ENCODE measurements at places on chromosomes 7 and 10. TPM values are rescaled to one million over a fixed set of nuclear protein-coding genes. Genes with fewer than 3 reads are reported as not detected.

DNA sequence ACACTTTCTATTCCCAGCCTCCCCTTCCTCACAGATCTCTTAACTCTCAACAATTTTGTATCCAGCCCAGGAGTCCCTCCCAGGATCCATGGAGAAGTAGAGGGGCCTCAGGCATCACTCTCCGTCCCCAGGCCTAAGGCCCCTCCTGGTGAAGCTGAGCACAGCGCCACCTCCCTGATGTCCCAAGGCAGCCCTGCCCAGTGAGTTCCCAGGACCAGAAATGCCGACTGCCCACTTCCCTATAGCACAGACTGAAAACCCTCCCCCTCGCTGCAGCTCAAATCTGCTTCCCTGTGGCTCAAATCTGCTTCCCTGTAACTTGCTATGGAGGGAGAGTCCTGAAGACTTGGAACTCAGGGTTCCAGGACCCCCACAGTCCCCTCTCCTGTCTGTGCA lies 35.6 kb downstream of the YKT6 start:
- no peak for DNase-seq

DNA sequence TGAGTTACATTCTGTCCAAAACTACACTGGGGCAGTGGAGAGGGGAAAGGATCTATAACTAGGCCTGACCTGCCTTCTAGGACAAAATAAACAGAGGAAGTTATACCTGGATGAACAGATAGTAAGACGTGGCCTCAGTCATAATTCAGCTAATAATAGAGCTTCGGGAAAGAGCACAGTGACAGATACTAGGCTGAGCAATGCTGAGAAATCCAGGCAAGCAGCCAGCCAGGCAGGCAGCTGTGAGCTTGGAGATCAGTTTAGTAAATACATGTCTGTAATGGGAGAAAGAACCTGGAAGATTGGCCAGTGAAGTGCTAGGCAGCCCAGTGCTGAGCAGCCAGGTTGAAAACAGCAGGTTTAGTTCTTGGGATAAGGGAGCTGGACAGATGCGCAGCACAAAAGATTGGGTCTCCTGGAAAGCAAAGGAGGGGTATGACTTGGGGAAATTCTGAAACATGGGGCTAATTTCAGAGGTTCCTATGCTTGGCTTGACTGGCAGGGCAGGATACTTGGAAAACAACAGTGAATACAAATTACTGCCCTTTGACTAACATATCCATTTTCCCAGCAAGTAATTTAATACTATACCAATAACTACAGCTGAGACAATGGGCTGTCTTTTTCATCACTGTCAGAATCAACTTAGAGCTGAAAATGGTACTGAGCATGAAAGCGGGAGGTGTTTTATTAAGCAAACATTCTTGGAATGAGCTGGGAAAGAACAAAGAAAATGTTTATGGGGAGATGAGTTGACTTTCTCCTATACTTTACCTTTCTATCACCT lies 140.8 kb downstream of the DGKB start:
- DNase-seq, result no peak

The PRLHR gene
- total RNA-seq, result not detected

DNA sequence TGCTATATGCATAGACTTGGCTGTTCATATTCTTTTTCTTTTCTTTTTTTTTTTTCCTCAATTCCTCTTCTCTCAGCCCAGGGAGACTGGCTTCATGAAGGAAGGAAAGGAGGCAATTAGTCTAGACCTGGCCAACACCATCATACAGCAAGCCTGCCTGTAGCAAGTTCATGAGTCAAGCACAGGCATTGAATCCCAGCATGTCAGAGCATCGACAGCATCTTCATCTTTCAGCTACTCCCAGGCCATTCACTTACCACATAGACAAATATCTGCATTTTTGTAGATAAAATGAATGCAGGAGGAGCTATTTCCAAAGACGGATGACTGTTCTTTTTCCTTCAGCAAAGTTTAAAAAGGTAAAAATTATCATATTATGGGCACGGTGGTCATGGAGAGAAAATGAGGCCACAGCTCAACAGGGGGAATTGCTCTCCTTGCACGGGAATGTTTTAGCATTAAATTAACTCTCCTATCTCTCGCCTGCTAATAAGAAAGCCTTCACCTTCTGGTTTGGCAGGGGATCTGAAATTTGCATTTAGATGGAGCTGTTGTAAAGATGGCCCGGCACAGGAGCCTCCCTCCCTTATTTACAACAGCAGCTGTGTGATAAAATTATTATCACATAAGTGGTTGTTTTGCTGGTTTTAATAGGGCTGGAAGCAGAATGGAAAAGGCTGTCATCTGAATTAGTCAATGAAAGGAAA lies 626.5 kb upstream of the AUTS2 start:
- no peak for DNase-seq

DNA sequence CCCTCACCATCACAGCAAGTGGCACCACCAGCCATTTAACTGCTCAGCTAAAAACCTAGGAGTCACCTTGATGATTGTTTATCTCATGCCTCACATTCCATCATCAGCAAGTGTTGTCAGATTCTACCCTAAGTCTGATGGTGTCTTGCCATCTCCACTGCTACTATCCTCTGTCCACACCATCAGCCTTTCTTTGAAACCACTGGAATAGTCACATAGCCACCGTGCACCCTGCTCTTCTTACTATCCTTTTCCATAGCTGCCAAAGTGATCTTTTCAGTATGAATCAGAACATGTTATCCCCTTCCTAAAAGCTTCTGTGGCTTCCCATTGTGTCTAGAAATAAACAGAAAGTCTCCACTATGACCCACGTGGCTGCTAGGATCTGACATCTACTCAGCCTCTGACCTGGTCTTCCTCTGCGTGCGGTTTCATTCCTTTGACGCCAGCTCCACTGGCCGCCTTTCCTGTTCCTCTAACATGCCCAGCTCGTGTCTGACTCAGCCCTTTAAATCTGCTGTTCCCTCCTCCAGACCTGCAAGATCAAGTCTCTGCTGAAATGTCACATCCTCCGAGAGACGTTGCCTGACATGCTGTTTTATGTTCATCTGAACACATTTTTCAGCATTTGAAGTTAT lies 16.5 kb upstream of the CHN2 start:
- DNase-seq, result no peak

- DNase-seq, result no peak
These were observed 231.6 kb downstream of the TEX36 start for GRCh38 chr10:125451319-125451718.

The FOXP2 gene
- total RNA-seq, result not detected

DNA sequence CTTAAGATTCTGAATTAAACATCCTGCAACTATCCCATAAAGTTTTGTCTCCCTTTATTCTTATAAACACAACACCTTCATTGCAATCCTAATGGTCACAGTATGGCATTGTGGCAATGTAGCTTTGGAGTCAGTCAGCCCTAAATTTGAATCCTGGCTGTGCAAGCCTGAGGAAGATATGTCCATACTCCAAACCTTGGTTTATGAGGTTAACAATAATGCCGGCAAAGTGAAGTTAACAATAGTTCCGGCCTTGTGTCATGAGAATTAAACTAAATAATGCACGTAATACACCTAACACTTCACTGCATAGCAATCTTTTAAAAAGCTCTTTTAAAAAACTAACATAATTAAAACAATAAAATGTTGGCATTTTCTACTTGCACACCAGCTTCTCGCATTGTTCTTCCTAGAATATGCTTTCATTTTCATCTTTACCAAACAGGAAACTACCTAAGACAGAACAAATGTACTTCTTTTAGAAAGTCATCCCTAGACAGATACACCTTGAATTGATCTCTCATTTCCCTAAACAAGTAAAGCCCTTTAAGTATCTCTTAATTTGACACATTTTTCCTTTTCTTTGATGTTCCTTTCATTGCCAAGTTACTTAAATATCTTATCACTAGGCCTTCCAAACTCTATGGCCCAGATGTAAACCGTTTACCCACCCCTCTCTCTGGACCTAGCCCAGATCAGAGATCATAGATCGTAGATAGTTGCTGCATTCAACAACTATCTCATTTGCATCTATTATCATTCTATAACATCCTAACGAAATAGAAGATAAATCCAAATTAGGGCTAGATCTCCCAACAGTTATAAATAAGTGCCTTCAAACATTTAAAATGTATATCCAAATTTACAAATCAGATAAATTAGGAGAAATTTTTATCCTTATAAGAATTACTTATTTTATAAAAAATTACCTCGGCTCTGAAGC lies 66.7 kb downstream of the CREB3L2 start:
- DNase-seq, result peak; percentile 41

The CALML5 gene
- total RNA-seq, result not detected

DNA sequence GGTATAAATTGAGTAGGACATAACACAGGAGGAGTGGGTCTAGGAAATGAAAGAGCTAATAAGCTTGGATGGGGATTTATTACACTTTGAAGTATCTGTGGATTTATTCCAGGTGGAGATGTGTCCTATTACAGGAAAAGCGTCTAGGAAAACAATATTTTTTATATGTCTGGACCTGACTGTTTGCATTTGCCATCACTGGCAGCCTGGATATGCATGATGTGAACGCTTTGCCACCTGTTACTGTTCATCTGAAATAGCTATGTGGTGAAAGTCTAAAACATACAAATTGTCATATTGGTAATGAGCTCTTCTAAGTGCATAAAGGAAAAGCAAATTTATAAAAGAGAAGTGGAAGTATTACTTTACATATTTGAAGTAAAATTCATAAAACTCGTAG lies 31.6 kb upstream of the AGMO start:
- DNase-seq, result no peak

The MYH16 gene
- not detected for total RNA-seq

GRCh38 chr10:110216942-110217661 lies 9.7 kb downstream of the MXI1 start:
- no peak for DNase-seq

DNA sequence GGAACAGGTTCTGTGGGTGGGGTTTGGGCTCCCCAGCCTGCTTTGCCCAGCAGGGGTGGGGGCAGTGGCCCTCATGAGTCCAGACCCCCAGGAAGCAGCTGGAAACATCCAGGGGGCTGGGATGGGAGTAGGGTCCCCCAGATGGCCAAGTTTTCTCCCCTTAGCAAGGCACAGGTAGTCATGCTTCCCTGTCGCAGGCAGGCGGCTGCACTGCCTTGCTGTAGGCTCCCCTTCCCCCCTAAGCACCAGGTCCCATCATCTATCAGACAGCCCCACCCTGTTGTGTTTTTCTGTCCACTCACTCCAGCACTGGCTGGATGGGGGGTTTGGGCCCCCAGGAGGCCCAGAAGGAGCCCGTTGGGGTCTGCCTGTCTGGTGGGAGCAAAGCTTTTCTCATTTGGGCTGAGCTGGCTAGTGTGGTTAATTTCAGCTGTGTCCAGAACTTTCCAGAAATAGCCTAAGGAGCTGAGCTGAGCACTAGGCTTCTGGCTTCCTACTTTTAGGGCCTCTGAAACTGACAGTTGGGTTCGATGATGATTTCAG lies 7.9 kb downstream of the BRI3 start:
- no peak for DNase-seq

DNA sequence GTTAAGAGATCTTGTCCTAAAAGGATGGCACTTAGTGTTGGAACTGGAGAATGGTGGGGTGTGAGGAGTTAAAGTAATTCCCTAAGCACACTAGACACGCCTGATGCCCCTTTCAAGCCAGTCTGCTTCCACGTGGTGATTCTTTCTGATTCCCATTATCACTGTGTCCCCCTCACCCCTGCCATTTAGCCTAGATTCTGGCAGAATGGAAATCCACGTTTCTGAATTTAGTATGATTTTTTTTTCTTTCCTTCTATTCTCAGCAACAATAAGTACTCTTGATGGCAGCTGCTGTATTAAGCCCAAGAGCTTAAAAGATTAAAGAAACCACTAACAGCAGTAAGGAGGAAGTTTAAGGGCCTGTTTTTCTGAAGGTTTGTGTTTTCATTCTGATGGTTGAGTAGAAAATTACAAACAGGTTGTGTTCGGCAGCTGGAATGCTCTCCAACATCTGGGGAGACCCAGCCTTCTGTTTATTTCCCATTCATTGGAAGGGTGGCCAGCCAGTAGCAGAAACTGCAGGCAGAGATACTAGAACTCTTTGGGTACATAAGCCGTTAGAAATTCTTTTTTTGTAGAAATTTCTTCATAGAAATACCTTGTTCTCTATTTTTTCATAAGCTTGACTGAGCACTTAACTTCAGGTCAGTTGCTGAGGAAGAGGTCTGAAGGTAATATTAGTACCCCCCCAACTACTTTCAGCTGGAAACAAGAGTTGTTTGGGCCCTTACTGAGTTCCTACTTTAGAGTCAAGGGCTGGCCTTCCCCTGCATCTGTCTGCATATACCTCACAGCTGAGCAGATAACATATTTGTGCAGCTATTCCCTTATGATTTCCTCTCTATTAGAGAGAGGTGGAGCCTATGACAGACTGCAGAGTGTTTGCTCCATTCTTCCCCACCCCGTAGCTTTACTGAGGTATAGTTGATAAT lies 355.1 kb downstream of the AUTS2 start:
- DNase-seq, result peak; percentile 19

- no peak for DNase-seq
These were observed 43.4 kb downstream of the TMEM130 start for GRCh38 chr7:98826387-98826786.

GRCh38 chr10:15140698-15141097 lies 27.8 kb downstream of the NMT2 start:
- DNase-seq, result no peak

DNA sequence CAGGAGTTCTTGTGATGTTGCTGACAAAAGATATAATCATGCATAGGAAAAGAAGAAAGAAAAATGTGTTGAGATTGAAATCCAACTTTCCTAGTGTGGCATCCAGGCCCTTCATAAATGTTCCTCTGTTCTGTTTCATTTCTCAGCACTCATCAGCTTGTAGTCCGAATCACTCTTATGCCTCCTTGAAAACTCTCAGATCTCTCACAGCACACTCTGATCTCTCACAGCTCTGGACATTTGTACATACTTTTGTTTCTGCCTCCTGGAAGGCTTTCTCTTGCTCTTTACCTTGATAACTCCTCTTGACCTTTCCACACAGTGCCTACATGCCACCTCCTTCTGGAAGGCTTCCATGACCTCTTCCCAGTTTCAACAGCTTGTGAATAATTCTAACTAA lies 409.0 kb upstream of the LRRN3 start:
- DNase-seq, result no peak

GRCh38 chr10:33347211-33347610 lies 12.7 kb upstream of the NRP1 start:
- no peak for DNase-seq

The ITIH2 gene
- total RNA-seq, result not detected

- DNase-seq, result no peak
These were observed 92.6 kb upstream of the KIF5B start for GRCh38 chr10:32148864-32149251.

The FAM131B gene
- total RNA-seq, result not detected

DNA sequence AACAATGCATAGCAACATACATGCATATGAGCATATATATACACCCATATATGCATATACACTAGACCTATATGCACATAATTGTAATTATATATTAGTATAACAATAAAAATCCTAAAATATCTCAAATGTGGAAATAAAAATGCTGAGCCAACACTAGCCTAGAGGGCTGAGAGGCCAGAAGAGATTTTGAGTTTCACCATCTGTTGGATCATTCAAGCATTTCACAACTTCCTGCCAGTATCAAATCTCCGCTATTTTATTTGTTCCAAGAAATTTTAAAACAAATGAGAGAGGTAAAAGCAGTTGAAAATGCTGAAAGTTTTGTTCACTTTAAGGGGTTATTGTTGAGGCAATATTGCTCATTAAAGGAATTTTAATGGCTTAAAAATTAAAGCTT lies 187.0 kb downstream of the PCDH15 start:
- no peak for DNase-seq

The HOXA6 gene
- 0.49 TPM for total RNA-seq

All from naive thymus-derived CD4-positive, alpha-beta T cell (primary cell).